ENCODE measurements at places on chromosomes 12 and 14. TPM values are rescaled to one million over a fixed set of nuclear protein-coding genes. Genes with fewer than 3 reads are reported as not detected.

DNA sequence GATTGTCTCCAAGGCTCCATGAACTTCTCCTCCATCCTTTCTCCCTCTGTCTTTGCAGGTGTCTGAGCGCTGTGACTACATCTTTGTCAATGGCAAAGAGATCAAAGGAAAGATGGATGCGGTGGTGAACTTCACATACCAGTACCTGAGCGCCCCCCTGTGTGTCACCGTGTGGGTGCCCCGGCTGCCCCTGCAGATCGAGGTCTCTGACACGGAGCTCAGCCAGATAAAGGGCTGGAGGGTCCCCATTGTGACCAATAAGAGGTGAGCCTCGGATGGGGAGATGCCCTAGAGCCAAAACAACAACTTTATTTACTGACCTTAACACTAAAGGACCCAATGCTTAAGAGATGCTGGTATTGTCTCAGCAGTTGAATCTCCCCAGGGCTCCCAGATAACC lies 130.0 kb downstream of the SLC15A4 start:
- DNase-seq = no peak

- peak; percentile 78 for DNase-seq
Observed at GRCh38 chr14:20723488-20723887, 22.2 kb upstream of the EDDM3A start.

DNA sequence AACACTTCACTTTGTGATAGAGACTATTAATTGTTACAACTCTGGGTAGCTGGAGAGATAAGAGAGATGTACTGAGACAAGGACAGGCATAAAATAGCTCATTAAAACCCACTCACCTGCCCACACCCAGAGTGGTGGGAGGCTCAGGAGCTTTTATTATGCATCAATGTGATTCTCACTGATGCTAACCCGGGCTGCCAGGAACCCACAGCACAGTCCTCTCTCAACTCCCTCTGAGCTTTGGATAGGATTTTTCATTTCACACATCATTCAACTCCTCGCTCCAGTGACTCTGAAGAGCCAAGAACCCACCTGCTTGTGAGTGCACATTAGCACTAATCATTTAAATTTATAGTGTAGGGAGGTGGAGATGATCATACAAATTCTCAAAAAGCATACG lies 827.9 kb downstream of the FLRT2 start:
- DNase-seq = peak; percentile 2

DNA sequence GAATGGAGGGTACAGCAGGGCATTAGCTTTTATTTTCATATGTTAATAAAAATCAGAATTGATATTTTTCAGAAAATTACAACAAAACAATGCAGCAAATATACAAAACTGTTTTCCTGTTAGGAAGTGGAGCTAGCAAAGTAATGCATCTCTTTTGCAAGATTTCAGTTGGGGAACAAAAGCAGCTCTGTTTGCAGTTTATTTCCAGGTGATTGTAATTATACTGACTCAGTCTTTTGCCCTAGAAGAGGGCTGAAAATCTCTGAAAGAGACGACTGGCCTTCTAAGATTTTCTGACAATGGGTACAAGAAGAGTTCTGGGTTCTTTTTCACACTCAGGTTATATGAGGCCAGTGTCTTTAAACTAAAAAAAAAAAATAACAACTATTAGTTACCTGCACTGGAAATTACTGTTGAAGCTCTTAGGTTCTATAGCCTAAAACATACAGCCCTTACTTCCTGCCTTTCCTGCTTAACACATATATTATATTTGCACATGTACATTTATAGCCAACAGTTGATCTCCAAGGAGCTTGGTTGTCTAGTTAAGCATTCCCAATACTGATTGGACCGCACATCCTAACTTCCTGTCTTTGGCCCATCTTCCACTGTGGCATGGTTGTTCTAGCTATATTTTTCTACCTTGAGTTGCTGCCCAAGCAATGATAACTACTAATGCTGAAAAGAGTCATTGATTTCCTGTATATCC lies 199.1 kb upstream of the KRR1 start:
- no peak for DNase-seq

DNA sequence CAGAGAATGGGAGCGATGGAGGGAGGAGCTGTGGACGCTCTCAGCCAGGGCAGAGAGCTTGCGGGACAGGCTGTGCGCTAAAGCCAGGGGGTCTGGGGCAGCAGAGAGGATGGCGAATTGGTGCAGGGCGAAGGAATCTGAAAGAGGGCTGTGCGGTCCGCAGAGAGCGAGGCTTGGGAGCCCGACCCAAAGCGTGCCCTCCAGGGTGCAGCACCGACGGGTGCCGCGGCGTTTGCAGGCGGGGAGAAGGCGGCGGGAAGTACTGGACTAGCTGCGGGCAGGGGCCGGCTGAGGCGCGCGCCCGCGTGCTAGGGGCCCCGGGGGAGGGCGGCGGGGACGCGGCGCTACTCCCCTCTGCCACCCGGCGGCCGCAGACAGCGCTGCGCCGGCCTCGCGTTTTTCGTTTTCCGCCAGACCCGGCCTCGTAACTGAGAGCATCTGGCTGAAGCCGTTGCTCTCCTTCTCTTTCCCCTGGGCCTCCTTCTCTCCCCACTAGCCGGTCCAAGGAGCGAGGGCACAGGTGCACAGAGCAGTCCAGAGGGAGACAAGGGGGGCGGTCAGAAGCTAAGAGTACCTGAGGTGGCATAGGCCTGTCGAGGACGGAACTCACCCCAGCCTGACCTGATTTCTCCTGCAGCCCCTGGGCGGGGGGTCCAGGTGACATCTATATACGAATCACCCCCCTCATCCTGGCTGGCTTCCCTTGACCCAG lies 24.9 kb downstream of the SLC6A12 start:
- peak; percentile 99 for DNase-seq

- DNase-seq = peak; percentile 50
Observed at GRCh38 chr12:115233891-115234543, 550.0 kb upstream of the TBX3 start.

GRCh38 chr12:121138284-121138683 lies 5.6 kb downstream of the P2RX7 start:
- DNase-seq = peak; percentile 56

GRCh38 chr14:67934087-67934486 lies 114.5 kb downstream of the RAD51B start:
- DNase-seq = peak; percentile 72

DNA sequence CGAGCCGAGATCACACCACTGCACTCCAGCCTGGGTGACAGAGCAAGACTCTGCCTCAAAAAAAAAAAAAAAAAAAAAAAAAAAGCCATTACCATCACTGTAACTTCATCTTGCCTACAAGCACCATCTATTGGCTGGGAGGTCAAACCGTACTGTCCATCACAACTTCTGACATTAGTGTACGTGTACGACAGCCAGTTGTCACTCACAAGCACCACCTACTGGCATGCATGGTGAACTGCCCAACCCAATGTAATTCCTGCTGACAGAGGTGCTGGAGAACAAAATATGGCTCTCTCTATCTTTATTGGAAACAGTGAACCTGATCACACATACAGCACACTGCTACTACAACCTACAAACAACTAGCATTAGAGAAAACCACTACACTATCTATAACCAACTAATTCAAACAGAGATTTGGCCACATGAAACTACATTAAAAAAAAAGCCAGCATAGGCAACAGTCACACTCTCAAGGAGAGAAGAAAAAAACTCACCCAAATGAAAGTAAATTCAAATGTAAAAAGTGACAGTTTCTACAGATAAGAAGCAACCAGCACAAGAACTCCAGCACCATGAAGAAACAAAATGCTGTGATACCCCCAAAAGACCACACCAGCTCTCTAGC lies 82.3 kb downstream of the PUS7L start:
- peak; percentile 24 for DNase-seq

DNA sequence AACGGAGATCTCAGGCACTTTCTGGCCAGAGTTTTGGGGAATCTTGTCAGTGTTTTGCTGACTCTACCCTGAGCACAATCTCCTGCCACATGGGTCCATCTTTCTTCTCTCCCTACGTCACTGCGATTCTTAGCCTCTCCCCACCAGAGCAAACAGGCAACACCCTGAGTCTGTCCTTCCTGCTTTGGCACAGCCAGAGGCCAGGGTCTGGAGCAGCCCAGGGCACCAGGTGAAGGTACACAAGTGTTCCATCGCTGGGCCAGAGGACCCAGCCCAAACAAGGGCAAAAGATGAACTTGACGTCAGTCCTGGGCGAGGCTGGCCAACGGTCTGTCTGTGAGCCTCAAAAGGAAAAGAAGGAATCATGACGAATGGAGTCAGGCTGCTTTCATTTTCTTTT lies 12.7 kb upstream of the CCDC177 start:
- DNase-seq = no peak

- DNase-seq = peak; percentile 59
Observed at GRCh38 chr14:104001003-104001402, 58.7 kb upstream of the RD3L start.

- no peak for DNase-seq
Observed at GRCh38 chr12:120763250-120763649, 37.6 kb downstream of the ACADS start.

GRCh38 chr12:75781532-75782046 lies 250.0 kb downstream of the PHLDA1 start:
- no peak for DNase-seq

GRCh38 chr12:15788233-15789219 lies 662 bp downstream of the EPS8 start:
- peak; percentile 67 for DNase-seq

DNA sequence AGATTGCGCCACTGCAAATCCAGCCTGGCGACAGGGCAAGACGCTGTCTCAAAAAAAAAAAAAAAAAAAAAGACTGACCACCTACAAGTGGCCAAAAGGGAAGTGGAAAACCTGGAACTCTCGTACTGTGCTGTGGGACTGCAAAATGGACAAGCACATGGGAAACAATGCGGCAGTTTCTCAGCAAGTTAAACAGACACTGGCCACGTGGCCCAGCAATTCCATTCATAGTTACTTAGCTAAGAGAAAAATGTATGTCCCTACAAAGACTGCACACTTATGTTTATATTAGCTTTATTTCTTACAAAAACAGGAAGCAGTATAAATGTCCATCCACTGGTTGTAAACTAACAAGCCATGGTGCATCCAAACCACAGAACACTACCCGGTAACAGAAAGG lies 5.6 kb downstream of the CHFR start:
- DNase-seq = no peak

DNA sequence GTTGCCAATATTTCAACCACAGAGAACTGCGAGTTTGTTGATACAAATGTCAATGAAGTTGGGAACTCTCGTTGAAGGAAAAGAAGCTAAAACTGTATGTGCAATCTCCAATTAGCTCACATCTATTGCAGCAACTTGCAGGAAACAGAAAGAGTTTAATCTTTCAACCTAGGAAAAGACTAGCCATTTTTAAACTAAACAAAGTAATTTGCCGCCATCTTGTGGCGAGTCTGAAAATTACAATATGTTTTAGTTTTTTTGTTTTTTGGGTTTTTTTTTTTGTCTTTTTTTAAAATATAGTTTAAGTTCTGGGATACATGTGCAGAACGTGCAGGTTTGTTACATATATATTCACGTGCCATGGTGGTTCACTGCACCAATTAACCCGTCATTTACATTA lies 131.2 kb upstream of the FOXG1 start:
- DNase-seq = peak; percentile 9

ACADS gene
- total RNA-seq = 16.0 TPM

CRIP1 gene
- 0.96 TPM for total RNA-seq

CCDC177 gene
- 0.17 TPM for total RNA-seq

PLXNC1 gene
- 1.2 TPM for total RNA-seq

PTPRB gene
- 1.0 TPM for total RNA-seq

CLEC9A gene
- total RNA-seq = not detected

TAS2R10 gene
- 0.10 TPM for total RNA-seq

KIF26A gene
- 61.0 TPM for total RNA-seq

TOX4 gene
- 23.5 TPM for total RNA-seq

CLSTN3 gene
- 11.0 TPM for total RNA-seq

All from H7 (cell line).